Stimulated activated CD4-positive, alpha-beta T cell treated with anti-CD3 and anti-CD28 coated beads, Interleukin-4, amount 100 ng/mL, for 48 hours (primary cell): ENCODE measurements at places on chromosomes 1 and 21.

DNA sequence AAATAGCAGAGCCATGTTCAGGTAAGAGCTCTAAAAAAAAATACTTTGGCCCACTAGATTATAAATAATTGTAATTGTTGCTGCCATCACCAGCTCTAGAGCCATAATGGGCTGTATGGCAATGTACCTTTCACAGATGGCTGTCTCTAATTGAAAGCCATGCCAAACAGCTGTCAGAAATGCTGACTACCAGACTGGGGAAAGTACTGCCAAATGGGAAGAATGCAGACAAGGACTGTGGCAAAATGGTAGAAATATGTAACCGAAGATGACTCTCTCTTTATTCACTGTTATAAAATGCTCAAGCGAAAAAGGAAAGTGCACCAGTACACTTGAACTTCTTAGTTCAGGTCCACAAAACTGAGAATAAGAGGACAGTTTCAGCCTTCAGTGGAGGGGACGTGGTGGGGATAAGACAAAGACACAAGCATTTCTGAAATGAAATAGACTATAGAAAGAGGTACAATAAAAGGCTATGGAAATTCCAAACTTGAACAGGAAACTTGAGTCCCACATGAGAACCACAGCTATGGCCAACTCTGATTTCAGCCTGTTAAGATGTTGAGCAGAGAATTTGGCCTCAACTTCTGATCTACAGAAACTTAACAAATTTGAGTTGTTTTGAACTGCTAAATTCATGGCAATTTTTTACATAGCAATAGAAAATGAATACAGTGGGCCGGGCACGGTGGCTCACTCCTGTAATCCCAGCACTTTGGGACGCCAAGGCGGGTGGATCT lies 46.5 kb upstream of the LPGAT1 start:
- no peak for DNase-seq

DNA sequence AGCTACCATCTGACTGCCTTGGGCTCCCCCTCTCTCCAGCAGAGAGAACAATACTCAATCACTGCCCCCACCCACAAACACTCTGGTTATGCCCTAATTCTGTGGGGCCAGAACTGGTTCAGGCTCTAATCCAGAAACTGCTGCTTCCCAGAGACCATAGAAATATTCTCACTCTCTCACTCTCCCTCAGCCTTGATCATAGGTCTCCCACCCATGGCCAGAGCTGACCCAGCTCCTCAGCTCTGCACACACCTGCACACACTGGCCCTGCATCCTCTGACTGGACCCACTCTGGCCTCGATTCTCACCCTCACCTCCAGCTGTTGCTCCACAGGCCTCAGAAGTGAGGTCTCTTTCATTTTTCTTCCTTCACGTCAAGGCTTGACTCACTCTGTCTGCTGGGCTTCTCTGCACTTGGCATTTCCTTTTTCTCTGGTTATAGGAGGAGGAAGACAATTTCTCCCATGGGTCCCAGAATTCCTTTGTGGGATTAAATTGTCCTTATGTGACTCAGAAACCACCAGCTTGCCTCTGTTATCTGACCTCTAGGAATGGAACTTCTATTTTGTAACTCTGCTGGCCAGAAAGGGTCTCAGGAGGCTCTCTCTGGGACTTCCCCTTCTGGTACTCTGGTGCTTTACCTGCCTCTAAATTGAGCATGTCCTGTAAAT lies 15.6 kb upstream of the ZMYM6 start:
- DNase-seq, result no peak

GRCh38 chr1:38497921-38498656 lies 361.5 kb downstream of the RRAGC start:
- DNase-seq, result no peak

- DNase-seq, result no peak
Measured at GRCh38 chr1:175628548-175629317, 114.7 kb downstream of the TNR start.

DNA sequence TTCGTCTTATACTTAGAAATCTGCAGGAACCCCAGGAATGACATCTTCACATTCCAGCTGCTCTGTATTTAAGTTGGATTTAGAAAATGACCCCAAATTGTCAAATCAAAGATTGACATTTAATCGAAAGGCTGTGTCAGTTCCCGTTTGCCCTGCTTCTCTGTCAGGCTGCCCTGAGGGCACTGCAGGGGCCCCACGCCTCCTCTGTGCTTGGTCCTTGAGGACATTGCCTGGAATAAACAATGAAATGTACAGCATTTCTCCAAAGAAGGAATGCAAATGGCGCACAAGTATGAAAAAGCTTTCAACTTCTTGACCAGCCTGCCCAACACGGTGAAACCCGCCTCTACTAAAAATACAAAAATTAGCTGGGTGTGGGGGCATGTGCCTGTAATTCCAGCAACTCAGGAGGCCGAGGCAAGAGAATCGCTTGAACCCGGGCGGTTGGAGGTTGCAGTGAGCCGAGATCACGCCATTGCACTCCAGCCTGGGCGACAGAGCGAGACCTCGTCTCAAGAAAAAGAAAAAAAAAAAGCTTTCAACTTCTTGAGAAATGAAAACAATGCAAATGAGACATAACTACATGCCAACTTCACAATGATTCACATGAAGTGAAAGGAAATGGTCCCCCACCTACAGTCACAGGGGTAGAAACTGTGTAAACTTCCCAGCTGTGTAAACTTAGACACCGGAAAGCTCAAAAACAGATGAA lies 3.0 kb downstream of the TMPRSS3 start:
- no peak for DNase-seq

DNA sequence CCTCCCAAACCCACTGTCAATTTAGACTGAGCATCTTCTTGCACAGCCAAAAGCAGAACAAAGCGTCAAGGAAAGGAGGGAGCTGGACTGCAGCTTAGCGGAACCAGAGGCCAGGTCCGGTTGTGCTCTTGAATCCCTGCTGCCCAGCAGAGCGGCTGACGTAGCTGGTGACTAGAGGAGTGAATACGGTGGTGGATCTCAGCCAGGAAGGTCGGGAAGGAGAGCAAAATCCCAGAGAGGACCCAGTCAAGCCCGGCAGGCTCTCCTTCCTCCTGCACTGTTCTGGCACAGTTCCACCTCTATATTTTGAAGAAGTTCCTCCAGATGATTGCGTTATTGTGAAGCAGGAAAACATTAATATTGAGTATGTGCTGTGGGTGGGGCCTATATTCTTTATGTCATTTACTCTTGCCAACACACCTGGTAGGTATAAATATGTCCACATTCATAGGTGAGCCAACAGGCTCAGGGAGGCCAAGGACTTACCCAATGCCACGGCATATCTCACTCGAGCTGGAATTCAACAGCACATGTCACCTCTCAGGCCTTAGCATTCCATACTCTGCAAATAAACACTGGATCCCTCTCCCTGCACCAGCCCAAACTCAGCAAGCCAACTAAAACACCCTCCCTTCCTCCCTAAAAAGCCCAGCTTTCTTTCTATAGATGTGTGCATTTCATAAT lies 23.6 kb upstream of the ABCB10 start:
- no peak for DNase-seq

DNA sequence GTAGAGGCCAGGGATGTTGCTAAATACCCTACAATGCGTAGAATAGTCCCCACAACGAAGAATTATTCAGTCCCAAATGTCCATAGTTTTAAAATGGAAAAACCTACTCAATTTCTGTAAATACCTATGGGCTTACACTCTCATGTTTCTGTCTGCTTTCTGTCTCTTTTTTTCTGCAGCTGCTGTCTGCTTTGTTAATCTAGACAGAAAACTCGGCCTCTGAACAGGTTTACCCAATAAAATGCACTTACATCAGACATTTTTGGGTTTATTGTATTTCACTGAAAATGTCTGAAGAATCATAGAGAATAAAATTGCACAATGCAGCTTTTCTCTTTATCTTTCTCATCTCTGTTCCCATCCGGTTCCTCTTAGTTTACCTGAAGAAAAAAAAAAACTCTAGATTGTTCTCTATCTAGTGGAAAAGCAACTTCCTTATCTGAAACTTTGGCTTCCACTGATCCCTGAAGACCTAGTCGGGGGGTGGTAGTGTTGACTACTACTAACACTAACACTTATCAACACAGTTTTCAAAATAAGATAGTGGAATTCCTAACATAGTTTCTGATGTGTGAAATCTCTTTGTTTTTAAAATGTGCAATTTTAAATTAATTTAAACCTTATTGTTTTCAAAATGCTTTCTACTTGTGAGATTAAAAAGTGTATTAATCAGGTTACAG lies 76.9 kb upstream of the CCDC190 start:
- DNase-seq, result no peak

DNA sequence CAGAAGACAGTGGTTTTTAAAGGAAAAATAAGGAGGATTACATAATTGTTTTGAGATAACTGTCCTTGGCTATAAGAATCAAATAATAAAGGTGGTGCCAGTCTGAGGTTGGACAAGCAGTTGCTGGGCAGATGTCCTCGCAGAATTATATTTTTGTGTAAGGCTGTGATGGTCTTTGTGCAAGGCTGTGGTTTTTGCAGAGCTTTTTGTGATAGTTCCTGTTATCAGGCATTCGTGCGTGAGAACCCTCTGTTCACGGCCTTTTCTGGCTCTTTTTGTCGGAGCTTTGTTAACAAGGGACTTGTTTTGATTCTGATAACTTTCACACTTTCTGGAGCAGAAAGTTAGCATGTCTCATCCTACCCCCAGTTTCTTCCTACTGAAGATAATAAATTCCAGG lies 33.4 kb downstream of the SH3BP5L start:
- no peak for DNase-seq

GRCh38 chr1:178645157-178645807 lies 79.8 kb upstream of the RALGPS2 start:
- DNase-seq, result no peak

GRCh38 chr1:52402860-52403240 lies 1.4 kb downstream of the ORC1 start:
- DNase-seq, result no peak
